Germinal center (tissue), 1 donor: ENCODE measurements at places on chromosomes 3 and 15.
A peak's percentile ranks its signal among the peaks of the same experiment; 100 is the strongest.

DNA sequence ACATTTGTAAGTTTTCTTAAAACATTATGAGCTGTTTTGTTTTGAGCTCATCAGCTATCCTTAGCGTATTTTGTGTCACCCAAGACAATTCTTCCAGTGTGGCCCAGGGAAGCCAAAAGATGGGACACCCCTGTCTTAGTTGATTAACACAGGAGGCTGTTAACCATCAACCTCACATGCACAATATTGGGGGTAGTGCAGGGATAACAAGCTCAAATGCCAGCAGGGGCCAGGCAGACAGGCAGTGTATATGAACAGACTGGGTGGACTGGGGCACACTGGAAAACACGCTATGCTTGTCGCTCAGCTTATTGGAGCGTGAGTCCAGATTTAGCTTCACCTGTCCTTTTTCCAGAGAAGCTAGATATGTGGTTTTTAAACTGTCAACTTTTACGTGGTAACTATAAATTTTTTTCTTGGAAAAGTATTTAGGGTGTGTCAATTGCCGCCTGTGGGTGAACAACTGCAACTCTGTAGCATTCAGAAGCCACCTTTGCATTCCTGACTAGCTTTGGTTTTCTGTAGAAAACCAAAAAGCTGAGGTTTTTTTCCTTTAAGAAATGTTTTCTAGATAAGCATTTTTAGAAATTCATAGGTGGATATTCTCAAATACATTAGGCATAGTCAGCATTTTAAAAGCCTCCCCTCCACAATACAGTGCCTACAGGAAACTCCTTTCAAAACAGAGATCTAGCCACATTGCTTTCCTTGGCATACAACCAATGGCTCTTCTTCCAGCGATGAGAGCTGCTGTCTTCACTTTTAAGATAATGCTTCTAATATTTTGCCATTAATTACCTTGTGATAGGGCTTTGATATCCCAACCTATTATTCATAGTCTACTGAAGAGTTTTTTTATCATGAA lies 14.6 kb downstream of the PSMD6 start:
- DNase-seq: no peak

DNA sequence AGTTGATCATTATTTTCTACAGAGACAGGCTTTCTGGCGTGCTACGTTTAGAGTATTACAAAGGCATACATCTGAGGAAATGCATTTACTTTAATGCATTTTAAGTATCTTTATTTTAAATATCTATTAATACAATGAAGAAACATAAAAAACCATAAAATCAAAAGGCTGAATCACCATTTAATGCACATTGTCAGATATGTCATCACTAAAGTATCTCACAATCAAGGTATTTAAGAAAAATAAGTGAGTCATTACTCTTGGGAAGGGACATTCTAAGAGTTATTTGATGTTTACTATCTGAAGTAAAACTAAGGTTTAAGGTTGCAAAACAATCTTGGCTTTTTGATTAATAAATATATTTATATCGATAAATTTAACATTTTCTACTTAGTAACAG lies 102.2 kb downstream of the CTNNB1 start:
- no peak for DNase-seq

GRCh38 chr15:50278496-50278895 lies 13.0 kb upstream of the HDC start:
- DNase-seq: no peak

DNA sequence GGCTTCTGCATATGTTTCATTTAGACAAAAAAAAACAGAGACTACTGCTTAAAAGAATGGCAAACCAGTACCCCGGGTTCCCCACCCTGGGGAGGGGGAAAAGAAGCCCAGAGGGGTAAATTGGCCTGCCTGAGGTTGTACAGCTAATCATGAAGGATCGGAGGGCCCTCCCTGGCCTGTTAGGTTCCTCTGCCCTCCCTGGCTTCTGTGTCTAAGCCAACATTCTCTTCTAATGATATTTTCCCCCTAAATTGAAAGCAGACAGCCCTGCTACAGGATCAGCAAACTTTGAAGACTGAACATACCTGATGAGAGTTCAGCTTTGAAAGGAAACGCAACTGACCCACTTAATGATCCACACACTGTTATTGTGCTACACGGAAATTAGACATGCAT lies 2.5 kb downstream of the ARHGAP31 start:
- DNase-seq: no peak

- no peak for DNase-seq
These were observed 161.9 kb upstream of the TNIK start for GRCh38 chr3:171622126-171622525.

DNA sequence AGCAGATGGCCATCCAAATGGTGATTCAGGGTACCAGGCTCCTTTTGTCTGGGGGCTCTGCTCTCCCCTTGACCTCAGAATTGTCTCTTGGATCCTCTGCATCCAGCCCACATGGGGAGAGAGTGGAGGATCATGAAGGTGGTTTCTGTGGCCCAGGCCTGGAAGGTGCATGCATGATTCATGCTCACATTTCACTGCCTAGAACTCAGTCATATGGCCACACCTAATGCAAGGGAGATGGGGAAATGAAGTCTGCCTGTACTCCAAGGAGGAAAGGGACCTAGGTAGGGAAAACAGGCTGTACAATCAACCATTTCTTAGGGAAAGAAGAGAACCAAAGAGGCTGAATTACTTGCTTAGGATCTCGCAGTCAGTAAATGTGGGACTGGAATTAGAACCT lies 15.1 kb downstream of the HRG start:
- DNase-seq: no peak

DNA sequence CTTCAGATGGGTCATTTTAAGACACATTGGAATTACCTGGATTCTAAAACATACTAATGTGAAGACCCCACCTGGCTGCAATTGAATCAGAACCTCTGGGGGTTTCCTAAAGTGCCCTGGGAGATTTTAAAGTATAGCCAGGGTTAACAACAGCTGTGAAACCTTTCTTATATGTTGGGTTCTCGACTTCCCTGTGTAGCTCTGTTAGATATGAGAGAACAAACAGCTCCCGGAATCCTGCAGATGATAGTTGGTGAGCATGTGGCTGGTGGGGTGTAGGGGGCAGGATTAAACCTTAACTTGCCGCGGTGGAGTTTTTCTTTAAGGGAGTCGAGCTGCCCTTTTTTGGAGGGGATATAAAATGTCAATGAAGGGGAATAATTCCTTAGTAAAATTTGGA lies 12.1 kb downstream of the PLCL2 start:
- no peak for DNase-seq

DNA sequence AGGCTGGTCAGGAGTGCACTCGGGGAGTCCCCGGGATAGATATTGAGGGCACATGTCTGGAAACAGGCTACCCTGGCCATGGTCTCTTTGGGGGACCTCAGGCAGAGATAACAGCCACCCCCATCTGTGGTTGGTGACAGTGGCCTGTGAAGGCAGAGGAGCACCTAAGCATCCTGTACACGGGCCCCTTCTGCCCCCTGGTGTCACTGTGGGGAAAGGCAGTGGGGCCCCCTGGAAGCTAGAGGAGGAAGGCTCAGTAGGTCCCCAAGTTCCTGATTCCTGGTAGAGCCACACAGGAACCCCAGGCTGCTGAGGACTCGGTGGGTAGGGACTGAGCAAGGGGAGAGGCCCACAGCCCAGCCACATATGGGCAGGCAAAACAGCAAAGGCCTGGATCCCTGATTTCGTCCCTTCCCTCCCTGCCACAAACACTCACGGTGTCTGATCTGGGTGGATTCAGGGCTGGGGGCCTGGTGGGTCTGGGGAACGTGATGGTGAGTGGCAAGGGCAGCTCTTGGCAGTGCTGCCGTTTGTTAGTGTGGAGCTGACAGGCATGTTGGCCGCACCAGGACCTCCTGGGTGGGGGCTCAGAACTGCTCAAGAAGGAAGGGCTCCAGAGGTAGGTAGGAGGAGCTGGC lies 14.1 kb upstream of the CXCR6 start:
- peak; percentile 82 for DNase-seq

- DNase-seq: no peak
These were observed 43.4 kb downstream of the TPRA1 start for GRCh38 chr3:127546970-127547733.

- DNase-seq: no peak
These were observed 15.5 kb upstream of the PRSS50 start for GRCh38 chr3:46733026-46733800.

- DNase-seq: no peak
These were observed 115.6 kb downstream of the GSK3B start for GRCh38 chr3:119978554-119979208.

DNA sequence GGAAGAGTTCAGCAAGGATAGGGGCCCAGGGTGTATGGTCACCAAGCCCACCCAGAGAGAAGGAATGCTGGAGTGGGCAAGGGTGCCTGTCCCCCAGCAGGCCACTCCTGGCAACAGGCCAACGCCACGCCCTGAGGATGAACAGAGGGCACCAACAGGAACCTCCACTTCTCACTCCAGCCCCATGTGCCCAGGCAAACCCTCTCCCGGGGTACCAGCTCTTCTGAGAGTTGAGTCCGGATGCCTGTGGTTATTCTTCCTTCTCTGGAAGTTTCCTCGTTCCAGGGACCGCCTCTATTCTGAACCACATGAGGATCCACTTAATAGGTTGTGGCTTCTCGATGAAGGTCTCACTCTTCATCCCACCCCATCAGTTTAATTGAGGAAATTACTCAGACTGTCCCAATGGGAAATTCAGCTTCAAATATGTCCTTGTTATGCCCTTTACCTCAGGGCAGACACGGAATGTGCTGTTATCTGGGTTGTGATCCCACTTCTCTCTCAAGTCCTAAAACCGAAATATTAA lies 114.3 kb downstream of the LIPC start:
- no peak for DNase-seq

GRCh38 chr3:154156530-154156929 lies 35.3 kb downstream of the ARHGEF26 start:
- no peak for DNase-seq

DNA sequence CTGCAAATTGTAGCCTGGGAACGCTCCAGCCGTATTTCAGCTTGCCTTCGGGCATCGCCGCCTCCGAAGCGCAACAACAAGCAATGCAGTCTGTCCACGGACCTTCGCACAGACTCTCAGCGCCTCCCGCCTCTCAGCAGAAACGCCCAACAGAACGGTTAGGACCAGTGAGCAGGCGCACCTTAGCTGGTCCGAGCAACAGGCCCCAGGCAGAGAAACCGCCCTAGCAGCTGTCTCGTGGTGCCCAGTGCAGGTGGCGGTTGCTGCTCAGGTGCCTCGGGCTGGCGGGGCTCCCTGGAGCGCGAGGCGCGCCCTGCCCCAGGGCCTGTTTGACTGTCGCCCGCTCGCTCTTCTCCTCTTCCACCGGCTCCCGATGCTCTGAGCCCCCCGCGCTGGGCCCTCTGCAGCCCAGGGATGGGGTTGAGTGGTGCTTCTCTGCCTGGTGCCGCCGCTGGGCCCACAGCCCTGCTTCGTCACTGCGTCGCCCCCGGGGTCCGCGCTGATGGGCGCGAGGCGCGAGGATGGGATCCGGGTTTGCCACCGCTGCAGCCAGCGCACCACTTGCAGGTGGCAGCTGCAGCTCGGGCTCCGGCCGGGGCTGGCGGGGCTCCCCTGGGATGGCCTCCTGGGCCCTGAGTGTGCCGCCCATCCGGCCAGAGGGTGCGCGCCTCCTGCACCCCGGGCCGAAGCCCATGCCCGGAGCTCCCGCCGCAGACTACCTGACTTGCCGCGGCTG lies 268.4 kb upstream of the FRG2C start:
- DNase-seq: no peak

DNA sequence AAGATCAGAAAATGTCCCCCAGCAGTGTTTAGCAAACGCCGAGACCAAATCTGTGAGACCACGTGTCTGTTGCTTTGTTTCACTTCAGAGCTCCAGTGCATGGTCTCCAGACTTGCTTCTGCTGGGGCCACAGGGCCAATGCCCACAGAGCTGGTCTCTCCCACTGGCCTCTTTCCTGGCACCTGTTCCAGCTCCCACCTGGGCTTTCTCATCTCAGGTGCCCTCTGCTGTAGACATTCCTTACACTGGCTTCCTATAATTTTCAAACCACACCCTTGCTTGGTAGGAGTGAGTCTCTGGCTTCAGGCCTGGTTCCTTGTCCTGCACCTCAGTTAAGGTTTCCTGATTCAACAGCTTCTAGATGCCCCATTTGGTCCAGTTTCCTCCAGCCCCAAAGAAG lies 243.1 kb downstream of the ADAMTS17 start:
- no peak for DNase-seq

GRCh38 chr3:114290911-114291901 lies 2.6 kb upstream of the TIGIT start:
- DNase-seq: peak; percentile 89

DNA sequence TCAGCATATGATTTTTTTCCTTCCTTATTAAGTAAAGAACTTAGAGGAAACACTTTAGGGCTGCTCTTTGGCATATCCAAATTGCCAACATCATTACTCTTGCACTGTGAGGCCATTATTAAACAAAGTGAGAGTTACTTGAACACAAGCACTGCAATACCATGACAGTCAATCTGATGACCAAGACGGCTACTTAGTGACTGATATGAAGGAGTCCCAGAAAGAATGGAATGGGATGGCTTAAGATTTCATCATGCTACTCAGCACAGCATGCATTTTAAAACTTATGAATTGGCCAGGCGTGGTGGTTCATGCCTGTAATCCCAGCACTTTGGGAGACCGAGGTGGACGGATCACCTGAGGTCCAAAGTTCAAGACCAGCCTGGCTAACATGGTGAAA lies 55.2 kb downstream of the FAM98B start:
- no peak for DNase-seq

GRCh38 chr3:117955196-117955595 lies 1079.5 kb downstream of the IGSF11 start:
- no peak for DNase-seq

GRCh38 chr3:89353465-89353864 lies 246.0 kb downstream of the EPHA3 start:
- DNase-seq: no peak

GRCh38 chr15:50251638-50252182 lies 13.8 kb downstream of the HDC start:
- no peak for DNase-seq

- no peak for DNase-seq
These were observed 81.9 kb downstream of the MITF start for GRCh38 chr3:69821133-69821532.

DNA sequence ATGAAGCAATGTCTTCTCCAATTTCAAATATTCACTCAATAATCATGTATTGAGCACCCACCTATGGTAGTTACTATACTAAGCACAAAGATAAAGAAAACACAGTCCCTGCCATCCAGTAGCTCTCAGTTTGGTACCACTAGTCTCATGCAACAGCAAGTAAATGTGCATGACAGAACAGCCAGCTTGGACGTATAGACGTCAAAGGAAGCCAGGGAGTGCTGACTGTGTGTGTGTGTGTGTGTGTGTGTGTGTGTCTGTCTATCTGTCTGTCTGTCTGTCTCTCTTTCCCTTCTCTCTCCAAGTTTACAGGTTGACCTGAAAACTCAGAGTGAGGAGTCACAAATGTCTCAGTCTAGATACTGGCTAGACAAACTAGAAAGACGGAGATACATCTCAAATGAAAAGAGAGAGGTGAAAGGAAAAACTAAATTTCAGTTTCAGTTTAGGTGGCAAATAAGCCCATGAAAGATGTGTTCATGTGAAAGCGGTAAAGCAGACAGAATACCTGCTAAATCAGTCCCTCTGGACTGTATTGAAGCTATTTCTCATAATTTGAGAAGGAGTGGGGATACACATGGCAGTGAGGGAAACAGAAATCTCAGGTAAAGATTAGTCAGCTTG lies 141.1 kb upstream of the PTPRG start:
- no peak for DNase-seq

GRCh38 chr3:106261915-106262683 lies 393.3 kb upstream of the CBLB start:
- no peak for DNase-seq
